Stimulated activated CD4-positive, alpha-beta T cell treated with anti-CD3 and anti-CD28 coated beads, Interleukin-1b, Interleukin-23, amount 100 ng/mL, for 1 hour (primary cell): ENCODE measurements at places on chromosomes 12 and 14.

DNA sequence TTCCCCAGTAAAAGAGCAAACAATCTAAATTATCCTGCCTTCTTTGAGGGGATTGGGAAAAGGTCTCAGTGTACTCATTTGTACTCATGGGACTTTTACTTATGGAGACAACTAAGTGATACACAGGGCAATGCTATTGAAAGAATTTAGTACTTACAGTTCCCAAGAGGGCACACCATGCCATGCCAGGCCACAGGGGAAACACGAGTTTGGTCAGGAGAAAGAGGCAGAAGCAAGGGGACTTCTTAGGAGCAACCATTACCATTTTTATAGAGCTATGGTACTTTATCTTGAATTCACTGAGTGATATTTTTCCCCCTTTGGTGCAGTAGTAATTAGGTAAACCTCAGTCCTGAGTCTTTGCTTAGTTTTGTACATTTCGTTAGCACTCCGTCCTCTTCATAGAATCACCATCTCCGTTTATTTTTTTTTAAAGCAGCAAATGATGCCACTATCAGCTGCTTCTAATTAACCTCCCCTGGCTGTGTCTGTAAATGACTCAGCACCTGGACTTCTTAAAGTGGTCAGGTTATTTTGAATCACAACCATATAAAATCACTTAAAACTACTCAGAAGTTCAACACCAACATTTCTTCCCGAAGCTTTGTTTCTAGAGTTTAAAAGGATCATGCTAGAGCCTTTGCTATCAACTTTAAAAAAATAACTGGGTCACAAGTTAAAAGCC lies 5.9 kb upstream of the WASHC3 start:
- no peak for DNase-seq

GRCh38 chr12:113030875-113031525 lies 25.5 kb upstream of the DTX1 start:
- no peak for DNase-seq

DNA sequence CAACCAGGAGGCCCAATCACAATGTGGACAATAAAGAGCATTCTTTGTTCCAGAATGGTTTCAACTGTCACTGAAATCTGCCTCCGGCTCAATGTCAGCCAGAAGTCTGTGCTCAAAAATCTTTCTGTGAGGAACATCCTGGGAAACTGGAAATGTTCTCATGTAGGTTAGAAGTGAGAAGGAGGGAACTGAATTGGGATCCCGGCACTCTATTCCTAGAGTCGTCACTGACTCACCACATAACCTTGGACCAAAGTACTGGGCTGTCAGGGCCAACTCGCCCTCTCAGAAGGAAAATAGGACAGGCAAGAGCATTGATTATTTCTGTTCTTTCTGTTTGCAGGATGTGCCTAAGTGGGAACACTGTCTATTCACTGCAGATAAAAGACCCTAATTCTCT lies 57.6 kb downstream of the PRKAB1 start:
- no peak for DNase-seq

DNA sequence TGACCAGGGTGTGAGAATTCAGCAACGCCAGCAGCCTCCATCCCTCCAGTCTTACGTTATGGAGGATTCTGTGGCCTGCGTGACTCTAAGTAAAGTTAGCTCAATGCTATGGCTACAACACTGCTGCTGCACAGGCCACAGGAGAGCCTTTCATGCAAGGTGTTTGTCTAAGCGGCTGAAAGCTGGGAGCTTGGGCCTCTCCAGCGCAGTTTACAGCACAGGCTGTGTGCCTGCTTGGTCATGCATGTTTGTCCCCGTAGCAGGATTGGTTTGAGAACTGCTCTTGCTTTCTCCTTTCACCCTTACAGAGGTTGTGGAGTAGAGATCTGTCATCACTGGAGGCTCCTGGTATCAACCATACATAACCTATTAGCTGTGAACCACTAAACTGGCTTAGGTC lies 113.1 kb upstream of the TMCC3 start:
- DNase-seq, result no peak

DNA sequence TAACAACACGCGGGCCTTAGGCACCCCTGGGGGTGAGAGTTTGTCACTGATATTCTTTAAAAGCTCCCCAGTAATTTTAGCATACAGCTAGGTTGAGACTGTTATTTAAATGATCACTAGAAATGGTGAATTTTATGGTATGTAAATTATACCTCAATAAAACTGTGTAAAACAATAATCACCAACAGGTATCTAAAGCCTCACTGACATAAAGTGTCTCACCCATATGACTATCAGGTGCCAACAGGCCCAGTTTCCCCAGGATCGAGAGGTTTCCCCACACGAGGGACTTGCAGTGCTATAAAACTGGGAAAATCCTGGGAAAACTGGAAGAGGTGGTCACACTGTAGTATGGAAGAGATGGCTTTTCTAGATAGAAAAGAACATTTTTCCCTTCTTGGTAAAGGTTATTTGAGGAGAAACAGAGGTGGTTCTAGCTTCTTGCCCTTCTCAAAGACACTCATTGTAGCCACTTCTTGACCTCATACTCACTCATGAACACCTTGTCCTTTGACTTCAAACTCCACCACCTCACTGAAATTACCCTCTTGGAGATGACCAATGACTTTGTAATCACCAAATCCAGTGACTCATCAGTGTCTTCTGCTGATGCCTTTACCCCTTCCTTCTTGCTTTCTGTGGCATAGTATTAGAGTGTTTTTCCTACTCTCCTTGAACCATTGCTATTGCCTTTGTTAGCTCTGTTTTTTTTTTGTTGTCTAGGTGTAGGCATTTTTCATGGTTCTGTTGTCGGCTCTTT lies 24.8 kb upstream of the NUBPL start:
- no peak for DNase-seq
